Ecto neural progenitor cell (in vitro differentiated cells): ENCODE measurements at places on chromosomes 3 and 15.

DNA sequence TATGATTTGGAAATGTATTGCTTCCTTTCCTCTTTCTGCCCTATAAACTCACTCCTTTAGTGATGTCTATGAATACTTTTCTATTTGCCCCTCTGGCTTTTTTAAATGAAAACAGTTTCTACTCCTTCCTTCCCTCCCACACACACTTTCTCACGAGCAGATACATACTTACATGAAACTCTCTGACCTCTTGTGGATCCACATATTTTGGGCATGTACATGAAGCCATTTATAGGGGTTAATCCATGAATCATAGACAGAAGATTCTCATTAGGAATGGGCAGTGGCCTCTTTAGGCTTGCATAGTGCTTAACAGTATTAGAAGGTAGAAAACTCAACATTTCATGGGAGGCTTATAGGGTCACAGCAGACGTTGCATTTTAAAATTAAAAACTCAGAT lies 24.8 kb downstream of the ANAPC13 start:
- DNase-seq, result no peak

- peak; percentile 75 for DNase-seq
These were observed 2.6 kb upstream of the CEMIP start for GRCh38 chr15:80776420-80777045.

DNA sequence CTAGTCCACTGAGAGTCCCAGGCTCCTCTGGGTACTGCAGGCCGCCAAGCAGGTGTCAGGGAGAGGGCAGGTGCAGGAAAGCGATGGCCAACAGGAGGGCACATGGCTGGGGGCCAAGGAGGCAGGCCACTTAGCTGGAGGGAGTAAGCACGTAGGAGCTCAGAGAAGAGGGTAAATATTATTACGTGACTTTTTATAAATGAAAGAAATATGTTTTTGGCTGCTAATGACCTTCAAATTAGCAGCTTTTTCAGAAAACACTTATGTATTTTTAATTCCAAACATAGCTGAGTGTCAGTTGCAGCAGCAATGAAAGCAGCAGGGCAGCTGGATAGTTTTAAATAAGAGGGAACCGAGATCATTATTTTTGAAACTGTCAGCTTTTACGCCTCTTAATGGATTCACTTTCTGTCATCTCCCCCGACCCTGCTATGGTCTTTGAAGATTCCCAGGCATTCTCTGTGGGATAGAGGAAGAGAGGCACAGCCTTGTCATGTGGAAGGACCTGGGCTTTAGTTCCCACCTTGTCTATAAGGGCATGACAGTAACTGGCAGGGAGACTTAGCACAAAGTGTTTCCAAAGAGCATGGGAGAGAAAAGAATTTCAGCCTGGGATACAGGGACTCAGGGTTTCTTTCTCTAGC lies 477.1 kb downstream of the EPHB1 start:
- DNase-seq, result no peak

- DNase-seq, result no peak
These were observed 278.7 kb downstream of the ERC2 start for GRCh38 chr3:56189536-56189935.

- no peak for DNase-seq
These were observed 12.5 kb upstream of the RPS27L start for GRCh38 chr15:63169788-63170187.

GRCh38 chr15:99324082-99324620 lies 72.9 kb downstream of the LRRC28 start:
- DNase-seq, result no peak

- no peak for DNase-seq
These were observed 300.2 kb upstream of the CNTN6 start for GRCh38 chr3:792630-793029.

- DNase-seq, result peak; percentile 64
These were observed 52.4 kb downstream of the PSMD6 start for GRCh38 chr3:63970631-63971475.

- no peak for DNase-seq
These were observed 1.2 kb upstream of the ITIH4 start for GRCh38 chr3:52831500-52832301.

DNA sequence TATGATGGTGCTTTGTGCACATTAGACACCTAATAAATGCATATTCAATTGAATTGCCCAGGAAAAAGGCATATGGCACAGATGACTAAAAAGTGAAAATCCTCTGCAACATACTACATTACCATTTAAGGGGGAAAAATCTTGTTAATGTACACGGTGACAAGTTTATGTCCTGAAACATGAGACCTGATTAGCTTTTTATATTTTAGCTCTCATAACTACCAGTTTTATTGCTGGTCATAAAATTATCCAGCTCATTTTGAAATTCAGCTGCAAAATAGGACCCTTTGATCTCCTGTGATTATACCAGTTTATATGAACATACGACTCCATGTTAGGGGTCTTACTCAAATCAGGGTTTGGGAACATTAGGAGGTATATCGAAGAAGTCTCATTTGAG lies 684.6 kb upstream of the CCDC54 start:
- DNase-seq, result no peak

GRCh38 chr15:56982987-56983386 lies 64.5 kb downstream of the TCF12 start:
- no peak for DNase-seq

GRCh38 chr3:4496087-4496452 lies 2.9 kb downstream of the ITPR1 start:
- no peak for DNase-seq

DNA sequence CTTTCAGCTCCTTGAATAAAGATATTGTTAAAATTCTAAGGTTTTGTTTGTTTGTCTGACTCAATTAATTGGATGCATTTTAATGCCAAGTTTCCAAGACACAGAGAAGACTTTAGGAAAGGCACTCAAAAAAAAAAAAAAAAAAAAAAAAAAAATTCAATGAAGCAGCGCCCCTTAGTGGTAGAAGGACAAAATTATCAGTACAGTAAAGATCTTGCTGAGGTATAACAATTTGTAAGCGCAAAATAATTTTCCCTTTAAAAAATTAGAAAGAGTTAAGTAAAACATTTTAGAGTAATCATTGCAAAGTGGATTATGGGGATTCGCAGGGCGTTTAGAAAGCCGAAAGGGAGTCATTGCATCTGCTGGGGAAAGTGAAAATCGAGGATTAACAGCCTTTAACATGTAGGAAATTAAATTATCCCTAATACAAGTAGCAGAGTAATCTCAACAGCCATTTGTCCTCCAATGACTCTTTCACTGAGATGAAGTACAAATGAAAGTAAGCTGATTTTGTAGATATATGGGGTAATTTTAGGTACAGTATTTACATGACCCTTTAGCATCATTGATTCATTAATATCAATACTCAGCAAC lies 5.8 kb upstream of the DIS3L start:
- no peak for DNase-seq

GRCh38 chr3:133380481-133381225 lies 19.2 kb upstream of the BFSP2 start:
- DNase-seq, result no peak

DNA sequence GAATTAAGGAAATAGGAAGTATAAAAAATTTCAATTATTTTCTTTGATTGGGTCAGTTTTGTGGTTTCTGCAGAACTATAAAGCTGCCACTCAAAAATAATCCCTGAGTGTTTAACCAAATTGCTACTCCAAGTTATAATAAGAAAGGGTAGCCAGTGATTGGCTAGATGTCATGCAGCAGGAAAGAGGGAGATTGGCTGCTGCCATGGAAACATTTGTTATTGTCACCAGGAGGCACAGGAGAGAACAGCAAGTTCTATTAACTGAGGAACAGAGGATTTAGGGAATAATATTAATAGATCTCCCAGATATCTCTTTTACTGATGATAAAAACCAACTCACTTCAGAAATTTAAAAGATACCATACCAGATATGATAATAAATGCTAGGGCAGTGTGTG lies 42.6 kb downstream of the CLDN1 start:
- DNase-seq, result no peak

GRCh38 chr15:80207887-80208286 lies 44.1 kb downstream of the CTXND1 start:
- DNase-seq, result no peak

- no peak for DNase-seq
These were observed 42.0 kb downstream of the WWTR1 start for GRCh38 chr3:149615731-149616221.

- DNase-seq, result no peak
These were observed 72.6 kb downstream of the SAMMSON start for GRCh38 chr3:70072180-70072579.

DNA sequence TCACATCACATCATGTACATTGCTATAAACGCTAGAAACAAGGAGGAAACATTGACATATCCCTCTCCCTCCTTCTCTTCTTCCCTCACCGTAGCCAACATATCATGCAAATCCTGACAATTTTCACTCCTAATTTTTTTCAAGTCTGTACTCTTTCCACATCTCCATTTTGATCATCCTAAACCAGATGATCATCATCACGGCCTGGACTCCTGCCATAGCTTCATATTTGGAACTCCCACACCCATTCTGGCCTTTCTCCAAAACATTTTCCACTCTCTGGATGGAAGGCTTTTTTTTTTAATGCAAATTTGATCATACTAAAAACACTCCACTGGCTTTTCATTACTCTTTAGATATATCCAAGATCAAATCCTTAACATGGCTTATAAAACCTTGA lies 248.0 kb upstream of the CNTN3 start:
- DNase-seq, result no peak

DNA sequence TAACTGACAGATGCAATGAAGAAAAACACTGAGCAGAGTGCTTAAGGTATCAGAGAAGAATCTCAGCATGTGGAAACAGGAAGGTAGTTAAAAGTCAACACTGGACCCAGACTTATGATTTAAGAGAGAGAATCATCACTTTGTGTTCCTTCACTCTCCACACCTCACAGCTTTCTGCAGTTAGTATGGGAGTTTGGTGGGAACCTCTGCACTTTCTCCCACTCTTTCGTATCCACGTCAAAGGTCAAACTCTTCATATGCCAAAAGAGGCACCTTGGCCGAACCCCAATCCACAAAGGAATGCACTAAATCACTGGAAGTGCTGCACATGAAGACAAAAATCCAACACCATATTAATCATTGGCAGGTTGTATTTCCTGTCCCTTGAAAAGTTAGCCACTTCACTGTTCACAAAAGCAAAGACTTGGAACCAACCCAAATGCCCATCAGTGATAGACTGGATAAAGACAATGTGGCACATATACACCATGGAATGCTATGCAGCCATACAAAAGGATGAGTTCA lies 361.2 kb downstream of the MAGI1 start:
- DNase-seq, result no peak

- no peak for DNase-seq
These were observed 200.2 kb upstream of the GOLGA6L4 start for GRCh38 chr15:84035399-84035766.
